Activated CD4-positive, alpha-beta memory T cell treated with anti-CD3 and anti-CD28 coated beads, Interleukin-2, amount 10 ng/mL, durations not matched to agents 7 days and 5 days (primary cell): ENCODE measurements at places on chromosomes 5 and 9.

- DNase-seq: no peak
These were observed 92.2 kb downstream of the KLF4 start for GRCh38 chr9:107397076-107398044.

GRCh38 chr9:91034976-91035824 lies 233.6 kb downstream of the SYK start:
- DNase-seq: no peak

GRCh38 chr5:143177263-143177983 lies 226.1 kb downstream of the NR3C1 start:
- no peak for DNase-seq

GRCh38 chr5:51859624-51860023 lies 476.4 kb downstream of the ISL1 start:
- no peak for DNase-seq

GRCh38 chr5:17378346-17378997 lies 119.6 kb upstream of the TAF11L2 start:
- DNase-seq: no peak

DNA sequence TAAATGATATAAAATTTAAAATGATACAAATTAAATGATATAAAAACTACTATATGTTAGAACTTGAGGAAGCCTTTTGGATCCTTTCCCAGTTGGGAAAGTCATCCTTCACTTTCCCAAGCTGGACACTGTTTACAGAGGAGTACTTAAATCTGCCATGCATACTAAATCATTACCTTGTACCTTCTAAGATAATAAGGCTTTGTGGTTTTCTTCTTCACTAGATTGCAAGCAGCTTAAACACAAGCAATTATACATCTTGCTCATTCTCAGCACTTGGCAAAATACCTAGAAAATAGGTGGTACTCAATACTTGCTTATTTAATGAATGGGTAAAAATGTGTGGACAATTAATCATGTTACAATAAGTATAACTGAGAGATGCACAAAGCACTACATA lies 666.8 kb downstream of the PTPRD start:
- no peak for DNase-seq

GRCh38 chr5:133859073-133859472 lies 109.4 kb downstream of the C5orf15 start:
- no peak for DNase-seq

DNA sequence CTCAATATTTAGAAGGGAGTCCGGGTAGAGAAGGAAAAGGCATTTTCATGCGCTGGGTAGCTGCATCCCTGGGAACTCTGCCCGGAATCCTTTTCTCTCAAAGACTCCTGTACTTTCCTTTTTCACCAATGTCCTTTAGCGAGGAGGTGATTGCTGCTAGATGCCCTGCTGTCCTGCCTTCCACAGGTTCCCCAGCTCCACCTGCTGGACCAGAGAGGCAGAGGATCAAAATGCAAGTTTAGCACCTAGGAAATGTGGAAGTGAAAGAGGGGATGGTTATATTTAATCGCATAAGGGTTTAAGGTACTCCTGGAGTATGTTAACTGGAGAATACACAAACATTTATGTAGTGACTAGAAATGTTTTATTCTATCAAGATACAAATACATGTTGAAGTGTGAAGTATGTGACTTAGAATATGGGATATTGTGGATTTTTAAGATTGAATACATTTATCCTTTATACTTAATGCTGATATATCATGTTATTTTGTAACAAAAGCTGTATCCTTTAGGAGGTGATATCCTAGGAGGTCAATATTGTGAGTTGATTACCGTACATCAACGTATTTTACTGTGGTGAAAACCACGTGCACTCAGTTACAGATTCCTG lies 145.7 kb downstream of the ARHGAP26 start:
- no peak for DNase-seq

DNA sequence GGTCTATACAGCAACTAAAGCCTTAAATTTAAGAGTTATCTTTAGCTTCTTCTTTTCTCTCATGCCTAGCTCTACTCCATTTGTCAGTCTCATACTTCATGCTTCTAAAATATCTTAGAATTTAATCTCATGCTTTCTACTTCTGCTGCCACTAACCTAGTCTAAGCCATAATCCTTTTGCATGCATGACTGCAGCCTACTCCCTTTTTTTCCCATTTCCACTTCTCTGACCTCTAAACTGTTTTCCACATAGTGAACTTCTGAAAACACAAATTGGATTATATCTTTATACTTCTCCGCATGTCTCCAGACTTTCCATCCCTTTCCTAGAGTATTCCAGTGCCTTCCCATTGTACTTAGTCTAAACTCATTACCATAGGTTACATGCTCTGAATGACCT lies 193.0 kb downstream of the XRCC4 start:
- DNase-seq: no peak

GRCh38 chr5:31161781-31162181 lies 31.7 kb upstream of the CDH6 start:
- DNase-seq: no peak

- no peak for DNase-seq
These were observed 36.0 kb downstream of the FAM78A start for GRCh38 chr9:131240047-131240921.

- DNase-seq: no peak
These were observed 54.0 kb upstream of the LARP1 start for GRCh38 chr5:154701181-154701580.

DNA sequence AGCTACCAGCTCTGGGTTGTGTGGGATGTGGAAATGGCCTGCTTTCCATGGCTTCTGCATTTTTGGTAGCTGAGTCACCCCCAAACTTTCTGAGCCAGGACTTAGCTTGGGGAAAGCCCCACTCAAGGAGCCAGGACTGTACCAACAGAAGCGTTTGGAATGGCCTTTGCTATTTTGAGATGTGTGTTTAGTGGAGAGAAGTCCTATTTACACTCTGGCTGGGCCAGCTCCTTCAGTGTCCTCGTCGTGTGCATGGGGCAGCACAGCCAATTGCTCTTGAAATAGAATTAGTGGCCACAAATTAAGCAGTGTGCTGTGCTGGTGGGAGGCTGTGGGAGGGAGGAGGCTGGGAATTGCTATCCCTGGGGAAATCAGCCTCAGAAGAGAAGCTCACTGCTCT lies 51.6 kb downstream of the ENTREP1 start:
- DNase-seq: no peak

DNA sequence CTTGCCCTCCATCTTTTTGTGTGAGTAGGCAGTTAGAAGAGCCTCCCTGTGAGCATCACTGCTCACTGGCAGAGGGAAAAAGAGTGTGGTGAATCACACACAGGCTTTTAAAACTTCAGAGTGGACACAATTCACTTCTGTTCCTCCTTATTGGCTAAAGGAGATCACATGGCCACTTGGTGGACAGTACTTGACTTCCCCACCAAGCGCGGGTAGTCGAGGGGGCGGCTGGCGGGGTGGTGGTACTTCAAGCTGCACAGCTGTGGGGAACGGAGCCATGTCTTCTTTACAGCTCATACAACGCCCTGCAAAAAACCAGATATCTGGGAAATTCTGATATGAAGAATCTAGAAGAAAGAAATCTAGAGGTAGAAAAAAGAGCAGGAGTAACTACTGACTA lies 95.4 kb downstream of the PAM start:
- DNase-seq: no peak

- DNase-seq: no peak
These were observed 18.9 kb downstream of the BNIP1 start for GRCh38 chr5:173163219-173163618.

DNA sequence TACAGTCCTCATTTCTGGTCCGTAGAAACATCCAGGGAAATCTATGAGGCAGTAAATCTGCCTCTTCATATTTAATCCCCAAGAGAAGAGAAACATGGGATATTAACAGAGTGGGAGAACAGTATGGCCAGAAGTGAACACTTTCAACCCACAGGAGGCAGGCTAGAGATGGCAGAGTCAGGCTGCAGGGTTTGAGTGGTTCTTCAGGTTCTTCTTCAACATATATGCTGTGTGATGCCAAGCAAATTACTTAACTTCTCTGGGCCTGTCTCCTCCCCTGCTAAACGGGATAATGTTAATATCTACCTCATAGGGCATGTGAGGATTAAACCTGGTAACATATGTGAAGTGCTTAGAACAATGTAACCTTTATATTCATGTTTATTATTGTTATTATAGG lies 321.8 kb downstream of the PSAT1 start:
- no peak for DNase-seq

DNA sequence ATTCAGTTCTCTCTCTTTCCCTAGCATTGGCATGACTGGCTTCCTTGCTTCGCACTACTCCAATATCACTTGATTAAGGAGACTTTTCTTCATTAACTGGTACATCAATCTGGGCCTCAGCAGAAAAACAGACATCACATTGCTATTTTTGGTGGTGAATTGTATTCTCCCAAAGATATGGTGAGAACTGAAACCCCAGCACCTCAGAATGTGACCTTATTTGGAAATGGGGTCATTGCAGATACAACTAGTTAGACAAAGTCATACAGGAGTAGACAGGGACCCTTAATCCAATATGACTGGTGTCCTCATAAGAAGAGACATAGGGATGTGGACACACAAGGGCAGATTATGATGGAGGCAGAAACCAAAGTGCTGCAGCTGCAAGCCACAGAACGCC lies 7.5 kb upstream of the RAD23B start:
- DNase-seq: no peak

- DNase-seq: peak; percentile 65
These were observed 194.3 kb downstream of the PALM2AKAP2 start for GRCh38 chr9:109974143-109974917.

- DNase-seq: no peak
These were observed 29.5 kb downstream of the SURF6 start for GRCh38 chr9:133306242-133307204.

GRCh38 chr9:34158362-34158869 lies 20.4 kb upstream of the UBAP1 start:
- DNase-seq: no peak

DNA sequence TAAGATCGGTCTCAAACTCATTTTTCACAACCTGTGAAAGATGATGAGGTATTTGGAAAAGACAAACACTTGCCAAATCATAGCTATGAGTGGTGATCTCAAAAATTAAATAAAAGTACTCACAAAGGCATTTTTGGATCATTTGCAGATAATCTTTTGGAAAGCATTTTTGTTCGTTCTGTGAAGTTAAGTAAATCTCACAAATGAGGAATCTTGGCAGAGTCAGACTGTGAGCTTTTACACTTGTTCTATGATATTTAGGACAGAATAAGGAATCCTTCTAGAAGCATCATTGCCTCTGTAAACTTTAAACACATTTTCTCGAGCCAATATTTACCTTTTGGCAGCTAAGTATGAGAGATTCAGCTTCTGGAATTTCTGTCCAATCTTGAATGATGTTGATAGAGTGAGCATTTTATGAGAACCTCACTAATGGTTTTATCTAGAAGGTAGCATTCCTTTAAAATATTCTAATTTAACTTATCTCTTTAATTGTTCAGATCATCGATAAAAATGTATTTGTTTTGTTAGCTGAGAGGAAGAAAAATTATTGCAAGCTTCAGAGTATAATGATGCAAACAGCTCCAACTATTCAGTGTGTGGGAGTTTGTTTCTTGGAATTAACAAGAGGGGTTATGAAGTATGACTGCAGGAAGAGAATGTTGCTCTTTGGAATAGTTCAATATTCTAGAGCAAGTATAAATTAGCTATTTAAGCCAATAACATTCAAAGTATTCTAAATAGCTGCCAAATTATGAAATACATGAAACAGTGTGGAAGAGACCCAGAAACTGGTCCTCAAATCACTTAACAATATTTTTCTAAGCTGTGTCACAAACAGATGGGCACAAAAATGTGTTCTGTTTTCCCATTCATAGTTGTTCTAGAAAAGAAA lies 48.6 kb upstream of the SLCO6A1 start:
- DNase-seq: no peak

DNA sequence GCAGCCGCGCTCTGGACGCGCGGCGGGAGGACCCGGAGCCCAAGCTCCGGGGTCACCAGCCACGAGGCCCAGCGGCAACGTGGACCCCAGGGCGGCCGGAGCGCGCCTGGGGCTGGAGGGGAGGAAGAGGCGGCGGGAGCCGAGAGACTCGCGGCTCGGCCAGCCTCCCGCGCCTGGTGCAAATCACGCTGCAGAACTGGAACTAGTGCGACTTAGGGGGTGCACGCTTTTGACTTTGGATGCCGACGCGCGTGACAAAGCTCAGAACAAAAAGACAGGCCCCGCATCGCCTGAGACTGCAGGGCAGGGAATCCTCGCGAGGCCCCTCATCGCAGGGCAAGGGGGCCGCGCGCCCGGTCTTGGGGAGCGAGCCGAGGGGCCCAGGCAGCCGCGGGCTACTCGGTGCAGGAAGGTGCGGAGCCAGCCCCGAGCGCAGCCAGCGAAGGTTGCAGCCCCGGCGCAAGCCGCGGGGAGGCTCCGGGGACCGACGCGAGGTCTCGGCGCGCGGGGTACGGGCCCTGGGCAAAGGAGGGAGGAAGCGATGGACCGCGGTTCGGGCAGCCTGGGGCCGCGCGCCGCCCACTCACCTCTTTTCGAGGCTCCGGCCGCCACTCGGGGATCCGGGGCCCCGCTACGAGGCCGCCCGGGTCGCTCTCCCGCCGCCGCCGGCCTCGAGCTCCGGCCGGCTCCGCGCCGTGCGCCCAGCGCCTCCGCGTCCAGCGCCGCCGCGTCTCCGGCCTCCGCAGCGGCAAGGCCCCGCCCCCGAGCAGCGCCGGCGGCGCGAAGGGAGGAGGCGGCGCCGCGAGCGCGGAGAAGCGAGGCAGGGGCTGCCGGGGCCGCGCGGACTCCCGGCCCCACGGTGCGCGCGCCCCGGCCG lies at the start of gene GOLM1:
Gene GOLM1 (minus strand): TSS at position 735 of the 877 bp plus-strand sequence. CDS start 20,238 bp downstream, outside the sequence.
- DNase-seq: peak; percentile 36

GRCh38 chr9:87401681-87402080 lies 96.0 kb upstream of the DAPK1 start:
- DNase-seq: no peak

DNA sequence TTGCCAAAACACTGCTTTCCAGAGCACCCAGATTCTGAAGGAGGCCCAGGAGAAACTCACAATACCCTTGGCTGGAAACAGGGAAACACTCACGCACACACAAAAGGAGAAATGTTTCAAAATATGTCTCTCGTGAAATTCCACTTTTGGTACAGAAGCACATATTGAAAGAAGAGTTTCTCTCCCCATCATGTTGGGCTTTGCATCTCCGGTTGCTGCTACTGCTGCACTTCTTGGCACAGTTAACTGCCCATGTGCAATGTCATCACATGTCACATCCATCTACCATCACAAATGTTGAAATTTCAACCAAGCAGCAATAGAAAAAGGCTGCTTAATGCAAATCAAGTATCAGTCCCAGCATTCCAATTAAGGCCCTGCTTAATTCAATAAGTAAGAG lies 72.1 kb downstream of the ABCA1 start:
- DNase-seq: no peak

DNA sequence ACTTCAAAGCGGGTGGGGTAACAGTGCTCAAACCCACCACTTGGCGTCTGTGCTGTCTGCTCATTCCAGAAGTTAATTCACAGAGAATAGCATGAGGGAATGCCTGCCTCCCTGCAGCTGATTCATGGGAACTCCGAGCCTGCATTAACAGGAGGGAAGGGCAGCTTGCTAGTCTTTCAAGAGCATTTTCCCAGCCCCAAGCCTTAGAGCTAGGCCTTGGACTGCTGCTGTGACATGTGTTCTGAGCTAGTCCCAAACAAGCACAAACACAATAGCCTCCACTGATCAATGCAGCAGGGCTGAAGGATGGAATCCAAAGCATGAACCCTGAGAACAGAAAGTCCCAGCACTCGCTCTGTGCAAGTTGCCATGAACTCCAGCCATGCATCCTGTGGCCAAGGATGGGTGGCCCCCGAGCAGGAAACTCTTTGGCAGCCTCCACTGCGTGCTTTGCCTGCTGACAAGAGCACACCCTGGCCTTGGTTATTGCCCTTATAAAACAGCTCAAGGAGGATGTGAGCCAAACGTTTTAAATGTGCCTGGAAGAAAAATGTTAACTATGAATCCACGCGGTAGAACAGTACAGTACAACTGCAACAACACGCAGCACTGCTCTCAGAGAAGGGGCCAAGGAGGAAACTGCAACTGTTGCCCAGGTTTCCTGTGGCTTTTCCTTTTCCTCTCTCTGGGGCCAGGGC lies 653.1 kb upstream of the KLF4 start:
- no peak for DNase-seq
